ENCODE measurements at places on chromosomes 12 and 14. TPM values are rescaled to one million over a fixed set of nuclear protein-coding genes. Genes with fewer than 3 reads are reported as not detected.

Gene KRT77
- not detected for total RNA-seq

Gene ASCL1
- total RNA-seq: not detected

Gene NFE2
- not detected for total RNA-seq

Gene WIF1
- total RNA-seq: not detected

Gene SAMD15
- total RNA-seq: not detected

Gene FAM186B
- total RNA-seq: 0.31 TPM

Gene IFI27L1
- total RNA-seq: 6.9 TPM

GRCh38 chr14:88879022-88879421 is 54.6 kb downstream of the TTC8 start:
- peaks cover 6% of the 10 kb centered on the region for H3K4me1 ChIP-seq
- peaks cover 7% of the 10 kb centered on the region for H3K27me3 ChIP-seq
- H3K4me3 ChIP-seq: no peak overlapping the region

DNA sequence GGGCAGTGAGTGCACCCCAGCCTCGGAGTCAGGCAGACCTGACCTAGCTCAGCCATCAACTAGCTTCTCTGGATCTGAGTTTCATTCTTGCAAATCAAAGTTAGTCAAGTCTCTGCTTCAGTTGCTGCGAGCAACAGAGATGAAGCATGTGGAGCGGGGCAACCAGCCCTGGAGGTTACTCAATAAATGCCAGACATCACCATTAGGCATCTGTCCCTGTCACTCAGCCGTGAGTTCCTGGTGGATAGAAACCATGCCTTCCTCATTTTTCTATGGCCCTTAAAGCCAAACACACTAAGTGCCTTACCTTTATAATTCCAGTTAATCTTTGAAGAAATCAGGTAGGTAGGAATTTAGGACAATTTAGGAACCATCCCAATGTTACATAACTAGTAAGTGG is 19.3 kb downstream of the RFX4 start:
- peaks cover 7% of the 10 kb centered on the region for H3K27me3 ChIP-seq
- no peak overlapping the region for H3K27ac ChIP-seq
- no peak for DNase-seq

GRCh38 chr12:121190523-121191031 is 19.4 kb upstream of the P2RX4 start:
- no peaks in the 10 kb centered on the region for H3K4me1 ChIP-seq
- no peak overlapping the region for H3K4me3 ChIP-seq
- H3K27ac ChIP-seq: no peak overlapping the region
- DNase-seq: no peak

DNA sequence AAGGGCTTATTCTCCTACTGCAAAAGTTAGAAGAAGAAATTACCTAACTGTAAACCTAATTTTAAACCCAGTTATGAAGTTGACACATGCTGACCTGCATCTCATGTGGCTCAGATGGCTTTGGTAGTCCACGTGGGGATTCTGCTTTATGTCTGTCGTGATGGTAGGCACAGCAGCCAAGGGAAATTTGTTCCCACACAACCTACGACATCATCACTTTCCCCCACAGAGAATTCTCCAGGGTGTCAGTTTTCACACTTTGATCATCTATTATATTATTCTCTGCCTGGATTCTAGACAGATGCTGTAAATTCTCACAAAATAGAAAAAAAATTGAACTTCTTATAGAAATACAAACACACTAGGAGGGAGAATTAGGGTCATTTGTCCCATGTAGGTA is 70.6 kb downstream of the PTHLH start:
- H3K27me3 ChIP-seq: peaks cover 19% of the 10 kb centered on the region
- no peak overlapping the region for H3K4me3 ChIP-seq
- no peaks in the 10 kb centered on the region for H3K4me1 ChIP-seq

GRCh38 chr12:93140325-93140724 is 211.2 kb upstream of the EEA1 start:
- DNase-seq: no peak
- no peak overlapping the region for H3K27ac ChIP-seq
- peaks cover 9% of the 10 kb centered on the region for H3K4me1 ChIP-seq

GRCh38 chr12:71594214-71594948 is 69.3 kb downstream of the ZFC3H1 start:
- no peaks in the 10 kb centered on the region for H3K4me1 ChIP-seq
- no peak for DNase-seq
- no peak overlapping the region for H3K4me3 ChIP-seq
- H3K36me3 ChIP-seq: no peaks in the 10 kb centered on the region

- peak overlapping the region; percentile 79 for H3K27ac ChIP-seq
- H3K36me3 ChIP-seq: no peaks in the 10 kb centered on the region
- H3K4me1 ChIP-seq: peaks cover 62% of the 10 kb centered on the region
- H3K4me3 ChIP-seq: peak overlapping the region; percentile 95
- DNase-seq: no peak
Observed at GRCh38 chr12:51395283-51396230, 4.4 kb upstream of the GALNT6 start.

DNA sequence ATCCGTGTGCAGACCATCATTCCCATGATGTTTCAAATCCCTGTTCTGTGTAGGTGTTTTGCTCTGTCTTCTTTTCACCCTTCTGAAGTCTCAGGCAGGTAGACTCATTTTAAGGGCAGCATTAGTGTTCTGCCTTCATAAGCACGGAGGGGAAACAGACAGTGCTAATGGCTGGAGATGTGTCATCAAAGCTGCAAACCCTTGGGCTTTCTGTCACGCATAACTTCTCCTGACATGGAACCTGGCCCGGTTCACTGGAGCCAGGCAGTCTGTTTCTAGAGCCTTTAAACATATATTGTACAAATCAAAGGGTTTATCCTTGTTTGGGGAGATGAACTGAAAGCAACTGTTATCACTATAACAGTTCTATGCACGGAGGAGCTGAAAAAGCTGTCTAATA is 141.4 kb downstream of the TMEM132D start:
- H3K27ac ChIP-seq: no peak overlapping the region
- H3K4me3 ChIP-seq: no peak overlapping the region
- no peaks in the 10 kb centered on the region for H3K27me3 ChIP-seq
- DNase-seq: no peak
- no peaks in the 10 kb centered on the region for H3K4me1 ChIP-seq
- H3K36me3 ChIP-seq: no peaks in the 10 kb centered on the region

GRCh38 chr12:99381992-99382391 is 265.6 kb upstream of the GARIN6 start:
- H3K4me3 ChIP-seq: no peak overlapping the region
- H3K4me1 ChIP-seq: no peaks in the 10 kb centered on the region
- no peak overlapping the region for H3K27ac ChIP-seq
- H3K36me3 ChIP-seq: no peaks in the 10 kb centered on the region
- no peak for DNase-seq

DNA sequence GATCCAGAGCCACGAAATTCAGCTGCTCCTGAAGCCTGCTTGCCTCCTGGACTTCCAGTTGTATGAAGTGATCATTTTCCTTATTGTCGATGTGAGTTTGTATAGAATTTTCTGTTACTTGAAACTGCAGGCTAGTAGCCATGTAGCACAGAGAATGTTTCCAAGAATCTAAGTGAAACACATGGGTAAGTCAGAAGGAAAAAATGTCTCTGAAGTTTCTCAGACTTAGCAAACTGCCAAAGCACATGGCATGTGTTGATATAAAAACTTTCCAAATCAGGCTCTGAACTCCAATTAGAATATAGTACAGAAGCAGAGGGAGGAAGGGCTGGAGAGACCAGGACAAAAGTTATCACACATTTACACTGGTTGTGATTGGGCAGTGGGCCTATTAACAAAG is 9.8 kb upstream of the PCNX1 start:
- H3K36me3 ChIP-seq: no peaks in the 10 kb centered on the region
- H3K27me3 ChIP-seq: no peaks in the 10 kb centered on the region
- no peak overlapping the region for H3K4me3 ChIP-seq
- no peak for DNase-seq

GRCh38 chr14:92502541-92503286 is 10.9 kb upstream of the RIN3 start:
- no peaks in the 10 kb centered on the region for H3K36me3 ChIP-seq
- H3K4me1 ChIP-seq: peaks cover 38% of the 10 kb centered on the region
- no peak for DNase-seq
- H3K27me3 ChIP-seq: no peaks in the 10 kb centered on the region

DNA sequence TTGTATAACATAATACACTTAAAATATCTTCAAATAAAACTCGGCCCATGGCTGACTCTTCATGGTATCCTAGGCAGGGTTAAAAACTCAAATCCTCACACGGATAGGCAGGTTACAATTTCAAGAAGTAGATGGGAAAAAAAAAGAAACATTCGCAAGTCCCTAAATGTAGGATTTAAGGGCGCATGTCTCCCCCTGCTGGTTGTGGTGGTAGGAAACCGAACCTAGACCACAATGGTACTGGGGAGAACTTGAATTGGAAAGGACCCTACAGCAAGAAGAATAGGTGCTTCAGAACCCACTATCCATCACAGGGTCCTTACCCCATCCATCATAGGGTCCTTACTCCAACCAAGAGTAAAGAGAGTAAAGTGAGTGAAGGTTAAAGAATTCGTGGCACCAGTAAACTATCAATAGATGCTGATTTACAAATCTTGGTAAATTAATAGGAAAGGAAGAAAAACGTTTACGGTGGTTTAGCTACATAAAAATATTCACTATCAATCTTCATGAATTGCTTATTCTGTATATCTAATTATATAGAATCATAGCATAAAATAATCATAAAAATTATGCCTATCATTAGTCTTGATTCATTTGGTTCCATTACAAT is 3.3 kb upstream of the CIPC start:
- H3K27ac ChIP-seq: peak overlapping the region; percentile 71
- peaks cover 5% of the 10 kb centered on the region for H3K36me3 ChIP-seq
- no peaks in the 10 kb centered on the region for H3K27me3 ChIP-seq
- peaks cover 39% of the 10 kb centered on the region for H3K4me1 ChIP-seq
- H3K4me3 ChIP-seq: no peak overlapping the region
- peak; percentile 87 for DNase-seq

DNA sequence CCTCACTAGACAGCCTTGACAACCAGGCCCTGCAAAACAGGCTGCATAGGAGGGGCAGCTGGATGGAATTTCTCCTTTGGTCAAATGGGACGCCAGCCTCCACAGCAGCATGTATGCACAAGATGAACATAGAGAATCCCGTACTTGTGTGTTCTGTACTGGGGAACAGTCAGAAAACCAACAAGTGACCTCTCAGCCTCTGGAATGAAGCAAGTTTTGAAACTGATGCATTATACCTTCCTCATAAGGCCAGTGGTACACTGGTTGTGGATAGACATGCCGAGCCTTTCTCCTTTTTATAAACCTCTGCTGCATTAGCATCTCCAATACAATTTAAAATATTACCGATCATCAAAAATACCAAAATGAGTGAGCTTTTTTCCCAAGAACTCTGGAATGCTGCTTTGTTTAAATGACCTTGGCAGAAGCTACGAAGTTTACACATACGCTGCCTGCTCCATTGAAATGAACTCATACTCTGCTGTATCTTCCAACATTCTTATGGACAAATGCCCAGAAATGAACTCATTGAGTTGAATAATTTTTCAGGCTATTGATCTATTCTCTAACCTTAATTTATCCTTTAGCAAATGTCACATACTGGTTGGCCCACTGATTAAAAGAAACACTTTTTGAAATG is 47.6 kb upstream of the FERMT2 start:
- H3K27me3 ChIP-seq: no peaks in the 10 kb centered on the region
- no peak overlapping the region for H3K4me3 ChIP-seq

- H3K4me3 ChIP-seq: no peak overlapping the region
- H3K4me1 ChIP-seq: no peaks in the 10 kb centered on the region
- H3K27ac ChIP-seq: no peak overlapping the region
- DNase-seq: no peak
- H3K36me3 ChIP-seq: no peaks in the 10 kb centered on the region
Observed at GRCh38 chr14:54148251-54148650, 191.6 kb upstream of the BMP4 start.

DNA sequence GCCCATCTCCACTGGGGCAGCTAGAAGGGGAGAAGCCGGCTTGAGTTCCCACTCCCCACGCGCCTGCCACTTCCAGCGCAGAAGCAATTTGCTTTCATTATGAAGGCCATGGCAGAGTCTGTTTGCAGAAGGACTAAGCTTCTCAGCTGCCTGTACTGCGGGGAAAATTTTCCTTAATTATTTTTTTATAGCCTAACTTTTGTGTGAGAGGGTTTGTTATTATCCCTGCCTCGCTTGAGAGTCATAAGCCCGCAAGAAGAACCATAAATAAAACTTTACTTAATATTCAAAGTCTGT is 56.0 kb upstream of the DLK1 start:
- H3K27ac ChIP-seq: no peak overlapping the region
- no peak for DNase-seq
- H3K4me1 ChIP-seq: peaks cover 6% of the 10 kb centered on the region
- H3K27me3 ChIP-seq: peaks cover 68% of the 10 kb centered on the region
- H3K4me3 ChIP-seq: no peak overlapping the region

GRCh38 chr14:90281261-90281660 is 24.9 kb downstream of the PSMC1 start:
- H3K27ac ChIP-seq: no peak overlapping the region
- peaks cover 10% of the 10 kb centered on the region for H3K36me3 ChIP-seq
- no peak overlapping the region for H3K4me3 ChIP-seq
- no peak for DNase-seq
- H3K27me3 ChIP-seq: no peaks in the 10 kb centered on the region

DNA sequence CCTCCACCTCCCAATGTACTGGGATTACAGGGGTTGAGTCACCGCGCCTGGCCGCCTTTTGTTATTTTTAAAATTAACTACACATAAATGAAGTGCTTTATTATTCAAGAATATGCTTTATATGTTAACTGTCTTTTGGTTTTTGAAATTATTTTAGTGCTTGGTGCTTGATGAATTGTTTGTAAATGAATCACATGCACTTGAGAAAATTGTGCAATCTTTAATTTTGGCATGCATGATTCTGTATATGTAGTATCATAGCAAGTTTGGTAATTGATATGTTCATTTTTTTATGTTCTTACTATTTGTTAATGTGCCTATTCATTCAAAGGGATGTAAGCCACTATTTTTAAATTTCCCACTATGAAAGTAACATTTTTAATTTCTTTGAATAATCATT is 440.9 kb downstream of the NAV3 start:
- no peaks in the 10 kb centered on the region for H3K27me3 ChIP-seq
- DNase-seq: no peak
- H3K4me1 ChIP-seq: no peaks in the 10 kb centered on the region

DNA sequence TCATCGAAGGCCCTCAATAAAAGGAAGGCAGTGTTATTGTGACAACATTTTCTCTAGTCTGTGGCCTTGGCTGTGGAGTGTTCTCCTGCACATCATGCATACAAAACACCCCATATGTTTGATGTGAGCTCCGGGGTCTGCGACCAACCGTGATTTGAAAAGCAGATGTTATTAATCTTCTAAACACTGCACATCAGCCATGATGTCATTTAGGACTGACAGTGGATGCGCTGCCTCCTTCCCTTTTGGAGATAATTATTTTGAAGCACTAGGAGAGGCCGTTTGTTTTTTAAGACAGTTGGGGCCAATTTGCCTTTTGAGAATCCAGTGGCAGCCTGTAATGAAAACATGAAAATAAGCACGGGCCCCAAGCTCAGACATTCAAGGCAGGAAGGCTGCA is 1041.6 kb downstream of the BCL11B start:
- peaks cover 83% of the 10 kb centered on the region for H3K4me1 ChIP-seq
- peak overlapping the region; percentile 86 for H3K4me3 ChIP-seq
- H3K27me3 ChIP-seq: no peaks in the 10 kb centered on the region
- DNase-seq: no peak
- H3K27ac ChIP-seq: peak overlapping the region; percentile 99

- H3K4me3 ChIP-seq: no peak overlapping the region
- H3K4me1 ChIP-seq: no peaks in the 10 kb centered on the region
- H3K27me3 ChIP-seq: no peaks in the 10 kb centered on the region
- DNase-seq: no peak
Observed at GRCh38 chr14:91516663-91517388, 6.7 kb upstream of the PPP4R3A start.
